ENCODE measurements at places on chromosomes 12 and 14. TPM values are rescaled to one million over a fixed set of nuclear protein-coding genes. Genes with fewer than 3 reads are reported as not detected.

TAS2R19 gene
- 1.2 TPM for total RNA-seq

FOXA1 gene
- 0.05 TPM for total RNA-seq

RPS6KL1 gene
- total RNA-seq: 5.6 TPM

CLMN gene
- 0.75 TPM for total RNA-seq

GRCh38 chr12:103505371-103506236, 9.8 kb upstream of the C12orf42 start:
- H3K4me1 ChIP-seq: peaks cover 14% of the 10 kb centered on the region
- H3K27me3 ChIP-seq: peaks cover 9% of the 10 kb centered on the region
- no peak overlapping the region for H3K4me3 ChIP-seq
- peak; percentile 74 for DNase-seq

DNA sequence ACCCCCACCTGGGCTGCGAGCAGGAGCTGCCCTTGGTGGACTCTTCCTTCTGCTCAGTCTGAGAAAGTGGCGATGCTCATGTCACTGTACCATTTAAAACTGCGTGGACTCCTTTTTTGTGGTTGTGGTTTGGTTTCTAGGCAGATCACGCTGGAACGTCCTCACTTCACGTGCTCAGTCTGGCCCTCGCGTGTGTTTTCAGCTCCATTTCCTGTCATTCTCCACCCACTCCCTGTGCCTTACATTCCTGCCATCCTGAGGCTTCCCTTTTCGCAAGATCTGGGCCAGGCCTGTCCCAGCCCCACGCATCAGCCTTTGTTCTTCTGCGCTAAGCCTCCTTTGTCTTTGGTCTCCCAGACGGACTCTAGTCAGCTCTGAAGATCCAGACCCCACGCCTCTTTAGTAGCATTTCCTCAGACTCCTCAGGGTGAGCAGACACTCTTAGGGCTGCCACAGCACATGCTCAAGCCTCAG, 105.4 kb downstream of the FBXL14 start:
- H3K36me3 ChIP-seq: peaks cover 22% of the 10 kb centered on the region
- no peak overlapping the region for H3K4me3 ChIP-seq
- H3K27me3 ChIP-seq: no peaks in the 10 kb centered on the region
- H3K4me1 ChIP-seq: peaks cover 22% of the 10 kb centered on the region

DNA sequence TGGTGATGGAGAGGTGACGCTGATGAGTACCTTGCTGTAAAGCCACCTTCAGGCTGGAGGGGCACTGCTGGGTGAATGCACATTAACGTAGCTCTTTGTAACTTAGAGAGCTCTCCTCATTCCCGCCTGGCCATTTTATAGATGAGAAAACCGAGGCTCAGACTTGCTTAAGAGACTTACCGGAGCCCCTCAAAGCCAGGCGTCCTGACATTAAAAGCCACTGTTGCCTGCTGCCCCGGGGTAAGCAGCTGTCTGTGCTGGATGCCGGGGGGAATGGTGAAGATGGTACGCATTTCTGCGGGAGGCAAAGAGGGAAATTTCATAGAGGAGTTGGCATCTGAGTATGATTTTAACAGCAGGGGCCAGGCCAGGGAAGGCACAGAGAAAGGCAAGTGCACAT, 49.6 kb upstream of the VRK1 start:
- no peak overlapping the region for H3K4me3 ChIP-seq
- H3K4me1 ChIP-seq: no peaks in the 10 kb centered on the region

- no peak overlapping the region for H3K27ac ChIP-seq
- no peak for DNase-seq
- no peaks in the 10 kb centered on the region for H3K36me3 ChIP-seq
Observed at GRCh38 chr14:75299059-75299458, 20.4 kb downstream of the FOS start.

GRCh38 chr12:29317556-29318363, 63.2 kb downstream of the ERGIC2 start:
- no peak overlapping the region for H3K27ac ChIP-seq
- no peak overlapping the region for H3K4me3 ChIP-seq
- peak; percentile 63 for DNase-seq
- H3K4me1 ChIP-seq: peaks cover 6% of the 10 kb centered on the region
- H3K27me3 ChIP-seq: no peaks in the 10 kb centered on the region

GRCh38 chr14:100780246-100780645, 45.7 kb upstream of the MEG3 start:
- DNase-seq: no peak
- H3K4me3 ChIP-seq: no peak overlapping the region
- H3K27ac ChIP-seq: no peak overlapping the region

- no peak overlapping the region for H3K4me3 ChIP-seq
- no peaks in the 10 kb centered on the region for H3K27me3 ChIP-seq
- no peaks in the 10 kb centered on the region for H3K36me3 ChIP-seq
- H3K4me1 ChIP-seq: peaks cover 5% of the 10 kb centered on the region
Observed at GRCh38 chr14:49920935-49921334, 28.1 kb downstream of the ARF6 start.

- H3K4me1 ChIP-seq: no peaks in the 10 kb centered on the region
- no peak overlapping the region for H3K4me3 ChIP-seq
- no peaks in the 10 kb centered on the region for H3K27me3 ChIP-seq
- no peak for DNase-seq
- peaks cover 15% of the 10 kb centered on the region for H3K36me3 ChIP-seq
- no peak overlapping the region for H3K27ac ChIP-seq
Observed at GRCh38 chr12:82479511-82479910, 121.2 kb downstream of the METTL25 start.

DNA sequence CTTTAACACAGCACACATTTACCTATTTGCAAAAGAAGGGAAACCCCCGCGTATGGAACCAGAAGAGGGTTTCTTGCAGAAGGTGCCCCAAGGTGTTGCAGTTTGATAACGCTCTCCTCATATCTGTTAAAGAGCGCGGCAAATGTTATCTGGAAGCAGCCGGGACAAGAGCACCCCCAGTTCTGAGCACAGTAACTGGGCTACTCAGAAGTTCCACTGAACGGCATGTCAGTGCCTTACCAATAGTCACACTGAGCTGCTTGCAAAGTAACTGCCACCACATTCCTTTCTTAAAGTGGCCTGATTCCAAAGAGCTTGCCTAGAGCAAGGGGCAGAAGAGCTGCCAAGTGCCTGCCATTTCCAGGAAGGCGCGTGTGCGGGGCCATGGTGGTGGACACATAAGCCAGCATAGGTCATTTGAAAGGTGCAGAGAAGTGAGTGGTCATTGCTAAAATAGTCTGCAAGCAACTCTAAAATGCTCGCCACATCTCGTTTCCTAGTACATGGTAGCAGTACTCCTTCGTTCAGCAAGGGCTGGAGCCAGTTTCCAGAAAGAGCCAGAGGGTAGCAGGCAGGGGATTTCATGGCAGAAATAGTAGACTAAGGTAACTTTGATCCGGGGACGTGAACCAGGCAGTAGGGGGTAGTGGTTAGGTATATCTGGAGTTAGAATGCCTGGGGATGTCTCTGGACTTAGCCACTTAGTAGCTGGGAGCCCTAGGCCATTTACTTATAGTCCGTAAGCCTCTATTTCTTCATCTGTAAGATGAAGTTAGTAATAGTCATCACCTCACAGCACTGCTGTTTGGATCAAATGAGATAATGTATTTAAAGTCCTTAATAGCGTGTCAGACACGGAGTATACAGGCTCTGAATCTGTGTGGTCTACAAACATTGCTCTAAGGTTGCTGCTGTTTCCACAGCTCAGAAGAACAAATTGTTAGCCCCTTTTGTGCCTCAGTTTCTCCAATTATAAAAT, 37.6 kb downstream of the SPTB start:
- H3K27ac ChIP-seq: no peak overlapping the region
- no peak overlapping the region for H3K4me3 ChIP-seq
- DNase-seq: no peak
- H3K27me3 ChIP-seq: peaks cover 27% of the 10 kb centered on the region

DNA sequence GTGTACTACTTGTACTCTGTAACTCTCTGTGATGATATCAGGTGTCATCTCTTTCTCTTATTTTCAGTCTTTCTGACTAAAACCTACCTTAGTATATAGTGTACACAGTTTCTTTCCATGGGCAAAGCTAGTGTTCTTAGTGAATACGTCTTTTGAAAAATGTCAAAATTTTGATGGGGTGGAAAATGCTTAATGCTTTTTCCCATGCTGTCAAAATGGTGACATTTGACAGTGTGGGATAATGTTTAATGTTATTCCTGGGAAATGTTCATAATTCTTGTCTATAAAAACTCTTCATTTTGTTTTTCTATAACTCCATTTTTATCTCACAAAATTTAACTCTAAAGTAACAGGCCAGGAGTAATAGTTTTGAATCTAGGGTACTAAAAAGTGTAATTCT, 742.7 kb upstream of the FOXG1 start:
- H3K4me3 ChIP-seq: no peak overlapping the region
- no peaks in the 10 kb centered on the region for H3K4me1 ChIP-seq
- DNase-seq: no peak
- H3K36me3 ChIP-seq: no peaks in the 10 kb centered on the region
- no peak overlapping the region for H3K27ac ChIP-seq
- H3K27me3 ChIP-seq: no peaks in the 10 kb centered on the region

GRCh38 chr14:71956920-71957563, 24.8 kb downstream of the RGS6 start:
- DNase-seq: no peak

- H3K4me1 ChIP-seq: no peaks in the 10 kb centered on the region
- no peak overlapping the region for H3K27ac ChIP-seq
- H3K27me3 ChIP-seq: no peaks in the 10 kb centered on the region
- DNase-seq: no peak
- H3K4me3 ChIP-seq: no peak overlapping the region
Observed at GRCh38 chr14:50635141-50635540, 33.0 kb downstream of the SAV1 start.

DNA sequence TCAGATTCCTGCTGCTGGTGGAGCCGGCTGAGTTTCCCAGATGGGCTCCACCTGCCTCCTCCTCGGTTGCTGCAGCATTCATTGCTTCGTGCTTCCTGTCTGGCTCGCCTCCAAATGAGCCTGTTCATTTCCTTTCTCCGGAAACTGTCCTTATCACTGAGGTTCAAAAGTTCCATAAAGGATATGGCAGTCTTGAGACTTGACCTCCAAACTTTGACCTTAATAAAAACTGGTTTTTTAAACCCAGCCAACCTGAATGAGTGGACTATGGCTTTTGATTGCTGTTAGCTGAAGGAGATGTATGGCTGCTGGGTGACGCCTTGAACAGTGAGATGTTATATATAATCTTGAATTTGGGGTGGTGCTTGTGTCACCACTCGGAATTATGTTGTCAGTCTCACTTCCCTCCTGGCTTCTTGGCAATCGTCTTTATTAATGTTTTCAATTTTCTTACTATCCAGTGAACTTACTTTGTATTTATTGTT, 62.7 kb downstream of the RASSF3 start:
- peaks cover 90% of the 10 kb centered on the region for H3K4me1 ChIP-seq
- H3K4me3 ChIP-seq: peak overlapping the region; percentile 37
- DNase-seq: peak; percentile 60

GRCh38 chr12:46388427-46389021, 16.0 kb upstream of the SLC38A2 start:
- peaks cover 12% of the 10 kb centered on the region for H3K36me3 ChIP-seq
- H3K4me1 ChIP-seq: peaks cover 47% of the 10 kb centered on the region
- no peaks in the 10 kb centered on the region for H3K27me3 ChIP-seq
- H3K27ac ChIP-seq: peak overlapping the region; percentile 37
- DNase-seq: no peak

DNA sequence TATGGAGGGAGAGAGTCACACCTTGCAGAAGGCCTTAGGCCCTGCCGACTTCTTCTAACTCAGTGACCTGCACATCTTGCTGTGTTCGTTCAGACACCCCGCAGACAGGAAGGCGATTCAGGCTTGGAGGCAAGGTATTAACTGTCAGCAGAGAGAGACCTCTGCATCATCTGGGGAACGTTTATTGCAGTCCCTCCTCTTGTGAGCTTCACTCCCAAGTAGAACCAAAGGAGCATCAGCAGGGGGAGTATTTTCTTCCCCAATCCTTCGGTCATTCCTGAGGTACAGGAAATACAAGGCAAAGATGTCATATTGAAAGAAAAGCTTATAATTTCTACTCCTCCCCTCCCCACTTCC, 217.9 kb downstream of the CRADD start:
- H3K4me1 ChIP-seq: peaks cover 12% of the 10 kb centered on the region
- H3K27ac ChIP-seq: no peak overlapping the region
- no peaks in the 10 kb centered on the region for H3K36me3 ChIP-seq
- no peak overlapping the region for H3K4me3 ChIP-seq

DNA sequence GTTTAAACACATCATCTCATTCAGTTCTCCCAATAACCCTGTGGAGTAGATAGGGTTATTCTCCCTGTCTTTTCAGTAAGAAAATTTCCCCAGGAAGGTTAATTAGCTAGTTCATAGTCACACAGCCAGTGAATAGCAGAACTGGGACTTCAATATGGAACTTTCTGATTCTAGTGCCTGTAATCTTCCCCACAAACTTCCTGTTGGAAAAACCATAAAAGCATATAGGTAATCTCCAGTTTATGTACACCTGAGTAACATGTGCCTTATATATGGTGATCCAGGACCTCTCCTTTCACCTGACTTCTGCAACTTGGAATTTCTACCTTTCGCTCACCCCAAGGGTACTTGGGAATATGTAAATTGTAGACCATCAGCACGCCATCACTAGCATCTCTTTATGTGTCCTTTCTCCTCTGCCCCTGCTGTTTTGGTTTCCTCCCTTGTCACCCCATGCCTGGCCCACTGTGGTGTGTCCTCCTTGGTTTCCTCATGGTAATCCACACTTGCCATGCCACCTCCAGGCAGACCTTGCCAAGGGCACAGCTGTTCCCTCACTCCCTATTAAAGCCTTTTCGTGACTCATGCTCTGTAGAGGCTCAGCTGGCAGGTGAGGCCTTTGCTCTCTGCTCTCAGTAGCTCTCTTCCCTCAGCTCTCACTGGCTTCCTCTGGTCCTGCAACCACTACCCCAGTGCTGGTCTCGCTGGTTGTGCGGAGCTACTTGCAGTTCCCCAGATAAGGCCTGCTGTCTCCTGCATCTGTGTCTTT, 16.7 kb downstream of the TBC1D30 start:
- H3K27ac ChIP-seq: no peak overlapping the region
- no peak for DNase-seq
- no peaks in the 10 kb centered on the region for H3K36me3 ChIP-seq
- no peaks in the 10 kb centered on the region for H3K27me3 ChIP-seq
- H3K4me1 ChIP-seq: no peaks in the 10 kb centered on the region

DNA sequence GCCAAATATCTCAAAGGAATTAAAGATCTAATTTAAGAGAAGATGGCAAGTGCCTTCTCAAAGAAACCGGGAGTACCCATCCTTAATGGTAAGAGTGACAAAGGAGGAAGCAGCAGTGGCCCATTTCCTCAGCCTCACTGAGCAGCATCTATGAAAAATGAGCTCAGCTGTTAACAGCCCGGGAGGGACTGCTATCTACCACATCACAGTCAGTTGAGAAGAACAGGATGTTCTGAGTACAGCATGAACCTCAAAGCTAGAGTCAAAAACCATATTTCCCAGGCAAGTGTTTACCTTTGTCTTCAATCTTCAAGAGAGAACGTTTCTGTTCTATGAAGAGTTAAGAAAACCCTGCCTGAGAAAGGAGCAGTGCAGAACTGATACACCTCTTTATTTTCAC, 115.0 kb downstream of the BTG1 start:
- H3K4me3 ChIP-seq: peak overlapping the region; percentile 34
- peak; percentile 64 for DNase-seq
- peaks cover 82% of the 10 kb centered on the region for H3K4me1 ChIP-seq

Measured in activated CD4-positive, alpha-beta T cell treated with anti-CD3 and anti-CD28 coated beads for 36 hours (primary cell).